Activated naive CD8-positive, alpha-beta T cell treated with anti-CD3 and anti-CD28 coated beads, Interleukin-2, amount 10 ng/mL, durations not matched to agents 7 days and 5 days (primary cell): ENCODE measurements at places on chromosomes 11 and 22. TPM values are rescaled to one million over a fixed set of nuclear protein-coding genes. Genes with fewer than 3 reads are reported as not detected.

- H3K36me3 ChIP-seq, result peaks cover 14% of the 10 kb centered on the region
- DNase-seq, result no peak
- peak within 1 kb of the TSS; percentile 99 for H3K4me3 ChIP-seq
- H3K4me1 ChIP-seq, result peaks cover 28% of the 10 kb centered on the region
- no peaks in the 10 kb centered on the region for H3K27me3 ChIP-seq
These were observed at the start of gene TEX54 for GRCh38 chr11:62832336-62833234. Gene TEX54, minus strand, starts transcription at chr11:62832841.

GRCh38 chr22:20945578-20945934 lies 21.5 kb upstream of the AIFM3 start:
- H3K4me3 ChIP-seq, result no peak overlapping the region
- H3K27ac ChIP-seq, result no peak overlapping the region
- peaks cover 48% of the 10 kb centered on the region for H3K4me1 ChIP-seq
- H3K36me3 ChIP-seq, result peaks cover 22% of the 10 kb centered on the region
- DNase-seq, result no peak

The EPS8L2 gene
- total RNA-seq, result 24.5 TPM

DNA sequence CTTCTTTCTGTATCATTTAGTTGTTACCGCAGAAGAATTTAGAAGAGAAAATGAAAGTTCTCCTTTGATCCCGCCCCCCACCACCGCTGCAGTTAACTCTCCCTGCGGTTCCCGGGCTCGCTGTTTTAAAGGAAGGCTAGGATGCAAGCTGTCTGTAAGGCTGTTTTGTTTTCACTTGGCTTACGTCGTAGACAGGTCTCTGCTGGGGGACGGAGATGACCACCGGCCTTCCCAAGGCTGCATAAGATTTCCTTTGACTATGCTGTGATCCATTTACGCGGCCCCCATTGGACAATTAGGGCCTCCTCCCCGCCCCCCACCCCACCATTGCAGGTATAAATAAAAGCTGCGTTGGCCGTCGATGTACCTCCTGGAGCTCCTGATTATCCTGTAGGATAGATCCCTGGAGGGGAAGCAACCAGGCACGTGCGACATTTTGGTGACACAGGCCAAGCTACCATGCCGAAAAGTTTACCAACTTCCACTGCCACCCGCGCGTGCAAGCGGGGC lies 1.4 kb upstream of the CPT1A start:
- H3K4me3 ChIP-seq, result peak overlapping the region; percentile 97
- peak overlapping the region; percentile 92 for H3K27ac ChIP-seq
- H3K36me3 ChIP-seq, result no peaks in the 10 kb centered on the region
- H3K4me1 ChIP-seq, result peaks cover 26% of the 10 kb centered on the region
- peak; percentile 55 for DNase-seq

GRCh38 chr11:47325271-47326041 lies 27.0 kb downstream of the MYBPC3 start:
- H3K4me1 ChIP-seq, result no peaks in the 10 kb centered on the region
- peak overlapping the region; percentile 6 for H3K27ac ChIP-seq
- H3K36me3 ChIP-seq, result peaks cover 28% of the 10 kb centered on the region
- no peak for DNase-seq

DNA sequence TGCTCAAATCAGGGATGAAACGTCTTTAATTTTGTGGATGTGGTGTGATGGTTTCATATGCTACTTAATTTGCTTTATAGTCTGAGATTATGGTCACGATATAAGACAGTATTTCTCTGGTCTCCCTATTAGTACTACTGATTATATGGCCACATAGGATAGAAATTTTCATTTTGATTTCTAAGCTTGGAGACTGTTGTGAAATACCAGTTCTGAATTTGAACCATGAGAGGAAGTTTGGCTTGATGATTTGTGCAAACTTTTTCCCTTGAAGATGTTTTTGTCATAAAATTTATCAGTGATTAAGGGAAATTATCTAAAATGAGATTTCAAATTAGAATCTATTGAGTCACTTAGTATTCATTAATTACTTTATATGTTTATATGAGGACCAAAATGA lies 2.7 kb downstream of the RNF169 start:
- H3K4me1 ChIP-seq, result peaks cover 25% of the 10 kb centered on the region
- no peak overlapping the region for H3K27ac ChIP-seq
- peak overlapping the region; percentile 14 for H3K4me3 ChIP-seq
- peaks cover 12% of the 10 kb centered on the region for H3K36me3 ChIP-seq
- no peaks in the 10 kb centered on the region for H3K27me3 ChIP-seq
- DNase-seq, result no peak
